Adrenal gland (tissue), 19 donors: ENCODE measurements at places on chromosomes 5 and 9.

- no peak overlapping the region for H3K27ac ChIP-seq
- H3K36me3 ChIP-seq: no peaks in the 10 kb centered on the region
- H3K4me3 ChIP-seq: no peak overlapping the region
- no peaks in the 10 kb centered on the region for H3K27me3 ChIP-seq
Measured at GRCh38 chr5:158898185-158899177, 201.2 kb downstream of the EBF1 start.

- DNase-seq: no peak
- no peak overlapping the region for H3K4me3 ChIP-seq
- no peaks in the 10 kb centered on the region for H3K4me1 ChIP-seq
- no peaks in the 10 kb centered on the region for H3K27me3 ChIP-seq
- no peak overlapping the region for H3K27ac ChIP-seq
Measured at GRCh38 chr5:178357121-178357521, 124.5 kb upstream of the PHYKPL start.

- no peaks in the 10 kb centered on the region for H3K4me1 ChIP-seq
- H3K36me3 ChIP-seq: no peaks in the 10 kb centered on the region
- no peak overlapping the region for H3K4me3 ChIP-seq
- no peaks in the 10 kb centered on the region for H3K27me3 ChIP-seq
- no peak overlapping the region for H3K27ac ChIP-seq
Measured at GRCh38 chr9:79829566-79830302, 258.0 kb downstream of the TLE4 start.

DNA sequence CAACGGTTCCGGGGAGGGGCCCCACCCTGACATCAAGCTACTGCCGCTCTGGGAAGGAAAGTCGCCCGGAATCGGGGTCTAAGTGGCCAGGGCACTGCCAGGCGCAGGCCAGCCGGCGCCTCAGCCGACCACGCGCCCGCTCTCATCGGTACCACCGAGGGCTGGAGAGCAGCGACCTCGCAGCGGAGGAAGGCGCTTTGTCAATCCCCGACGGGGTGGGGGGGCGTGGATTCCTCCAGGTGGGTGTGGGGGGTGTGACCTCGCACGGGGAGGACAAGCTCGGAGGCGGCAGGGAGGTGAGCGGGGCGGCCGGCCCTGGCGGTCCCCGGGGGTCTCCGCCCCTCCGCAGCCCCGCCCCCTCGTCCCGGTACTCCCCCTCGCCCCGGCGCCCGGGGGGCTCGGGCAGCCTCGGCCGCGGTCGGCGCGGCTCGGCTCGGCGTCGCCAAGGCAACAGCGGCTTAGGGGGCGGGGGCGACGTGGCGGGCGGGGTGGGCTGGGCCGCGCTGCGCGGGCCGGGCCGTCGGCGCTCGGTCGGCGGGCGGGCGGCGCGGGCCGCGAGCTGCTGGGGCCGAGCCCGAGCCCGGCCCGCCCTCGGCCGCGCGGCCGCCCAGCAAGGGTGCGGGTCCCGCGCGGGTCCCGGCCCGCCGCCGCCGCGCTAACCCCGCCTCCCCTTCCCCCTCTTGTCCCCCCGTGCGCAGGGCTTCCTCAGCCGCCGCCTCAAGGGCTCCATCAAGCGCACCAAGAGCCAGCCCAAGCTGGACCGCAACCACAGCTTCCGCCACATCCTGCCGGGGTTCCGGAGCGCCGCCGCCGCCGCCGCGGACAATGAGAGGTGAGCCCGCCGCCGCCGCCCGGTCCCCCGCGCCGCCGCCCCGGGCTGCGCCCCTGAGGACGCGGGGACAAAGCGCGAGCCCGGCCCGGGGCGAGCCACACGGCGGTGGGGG, 47.5 kb downstream of the DAB2IP start:
- no peaks in the 10 kb centered on the region for H3K36me3 ChIP-seq
- peaks cover 19% of the 10 kb centered on the region for H3K4me1 ChIP-seq
- no peak overlapping the region for H3K4me3 ChIP-seq
- no peak for DNase-seq

- no peak for DNase-seq
- no peaks in the 10 kb centered on the region for H3K36me3 ChIP-seq
- no peak overlapping the region for H3K27ac ChIP-seq
- no peak overlapping the region for H3K4me3 ChIP-seq
- no peaks in the 10 kb centered on the region for H3K27me3 ChIP-seq
- peaks cover 6% of the 10 kb centered on the region for H3K4me1 ChIP-seq
Measured at GRCh38 chr5:142779163-142779840, 9.1 kb downstream of the ARHGAP26 start.

GRCh38 chr5:133048993-133049725, 2.7 kb upstream of the HSPA4 start:
- no peak overlapping the region for H3K4me3 ChIP-seq
- H3K27ac ChIP-seq: no peak overlapping the region
- no peaks in the 10 kb centered on the region for H3K27me3 ChIP-seq
- H3K36me3 ChIP-seq: no peaks in the 10 kb centered on the region
- H3K4me1 ChIP-seq: peaks cover 12% of the 10 kb centered on the region

DNA sequence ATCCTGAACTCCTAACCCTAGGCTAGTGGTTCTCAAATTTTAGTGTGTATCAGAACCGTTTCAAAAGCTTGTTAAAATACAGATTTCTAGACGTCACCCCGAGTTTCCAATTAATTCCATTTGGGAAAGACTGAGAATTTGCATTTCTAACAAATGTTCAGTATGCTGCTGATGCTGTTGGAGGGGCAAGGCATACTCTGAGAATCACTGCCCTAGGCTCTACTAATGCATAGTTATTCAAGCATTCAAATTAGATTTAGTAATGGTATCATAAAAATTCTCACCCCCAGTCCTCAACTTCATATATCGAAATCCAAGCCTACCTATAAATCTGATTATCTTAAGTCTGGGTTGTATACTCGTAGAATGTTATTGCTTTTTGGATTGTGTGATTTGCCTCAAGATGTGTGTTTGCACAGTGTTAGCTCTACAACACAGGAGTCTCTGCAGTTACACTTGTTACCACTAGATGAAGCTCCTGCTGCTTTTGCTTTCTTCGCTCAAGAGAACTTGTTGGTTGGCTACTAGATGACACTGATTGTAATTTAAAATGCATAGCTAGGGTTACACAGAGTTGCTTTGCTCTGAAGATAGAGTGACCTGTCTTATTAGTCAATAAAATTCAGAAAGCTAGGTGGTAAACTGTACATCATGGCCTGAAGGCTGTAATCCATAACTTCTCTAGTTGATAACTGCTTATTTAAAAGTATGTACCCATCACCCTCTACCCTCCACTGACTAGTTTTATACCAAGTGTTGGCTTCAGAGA, 7.5 kb upstream of the ERAP2 start:
- DNase-seq: no peak
- H3K4me3 ChIP-seq: no peak overlapping the region
- H3K36me3 ChIP-seq: no peaks in the 10 kb centered on the region
- H3K4me1 ChIP-seq: no peaks in the 10 kb centered on the region
- H3K27me3 ChIP-seq: no peaks in the 10 kb centered on the region

DNA sequence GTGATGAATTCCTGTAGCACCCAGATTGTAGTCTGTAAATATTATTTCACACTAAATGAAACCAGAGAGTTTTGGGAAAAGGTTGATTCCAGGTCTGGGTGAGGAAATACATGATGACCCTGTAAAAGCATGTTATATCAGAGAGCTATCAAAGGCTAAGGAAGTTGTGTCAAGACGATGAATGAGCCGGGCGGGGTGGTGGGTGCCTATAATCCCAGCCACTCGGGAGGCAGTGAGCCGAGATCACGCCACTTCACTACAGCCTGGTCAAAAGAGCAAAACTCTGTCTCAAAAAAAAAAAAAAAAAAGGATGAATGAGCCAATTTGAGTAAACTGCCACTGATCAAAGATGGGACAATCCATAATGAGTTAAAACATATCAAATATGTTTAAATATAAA, 29.2 kb downstream of the IL6ST start:
- no peaks in the 10 kb centered on the region for H3K27me3 ChIP-seq
- H3K36me3 ChIP-seq: no peaks in the 10 kb centered on the region
- no peak overlapping the region for H3K27ac ChIP-seq

DNA sequence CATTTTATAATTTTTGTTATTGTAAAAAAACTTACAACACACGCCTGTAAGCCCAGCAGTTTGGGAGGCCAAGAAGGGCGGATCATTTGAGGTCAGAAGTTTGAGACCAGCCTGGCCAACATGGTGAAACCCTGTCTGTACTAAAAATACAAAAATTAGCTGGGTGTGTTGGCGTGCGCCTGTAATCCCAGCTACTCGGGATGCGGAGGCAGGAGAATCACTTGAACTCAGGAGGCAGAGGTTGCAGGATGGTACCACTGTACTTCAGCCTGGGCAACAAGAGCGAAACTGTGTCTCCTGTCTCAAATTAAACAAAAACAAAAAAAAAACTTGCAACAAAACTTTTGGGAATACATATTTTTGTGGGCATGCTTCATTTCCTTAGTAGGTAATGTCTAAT, 164.6 kb downstream of the CACNA1B start:
- H3K27ac ChIP-seq: no peak overlapping the region
- no peaks in the 10 kb centered on the region for H3K4me1 ChIP-seq
- H3K4me3 ChIP-seq: no peak overlapping the region
- no peaks in the 10 kb centered on the region for H3K36me3 ChIP-seq
- no peak for DNase-seq
- no peaks in the 10 kb centered on the region for H3K27me3 ChIP-seq

DNA sequence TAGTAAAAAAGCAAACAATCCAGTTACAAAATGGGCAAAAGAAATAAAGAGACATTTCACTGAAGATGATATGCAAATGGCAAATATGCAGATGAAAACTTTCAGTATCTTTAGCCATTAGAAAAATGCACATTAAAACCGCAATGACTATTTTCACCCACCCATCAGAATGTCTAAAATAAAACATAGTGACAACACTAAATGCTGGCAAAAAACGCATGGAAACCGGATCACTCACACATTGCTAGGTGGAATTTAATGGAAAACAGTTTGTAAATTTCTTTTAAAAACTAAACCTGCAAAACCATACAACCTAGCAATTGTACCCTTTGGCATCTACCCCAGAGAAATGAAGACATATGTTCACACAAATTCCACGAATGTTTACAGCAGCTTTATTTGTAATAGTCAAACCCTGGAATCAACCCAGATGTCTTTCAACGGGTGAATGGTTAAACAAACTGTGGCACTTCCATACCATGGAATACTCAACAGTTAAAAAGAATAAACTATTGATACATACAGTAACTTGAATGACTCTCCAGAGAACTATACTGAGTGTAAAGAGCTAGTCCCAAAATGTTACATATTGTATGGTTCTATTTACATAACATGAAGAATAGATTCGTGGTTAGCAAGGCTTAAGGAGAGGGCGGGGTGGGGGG, 17.2 kb upstream of the PAM start:
- H3K4me3 ChIP-seq: no peak overlapping the region
- no peak for DNase-seq
- no peak overlapping the region for H3K27ac ChIP-seq

DNA sequence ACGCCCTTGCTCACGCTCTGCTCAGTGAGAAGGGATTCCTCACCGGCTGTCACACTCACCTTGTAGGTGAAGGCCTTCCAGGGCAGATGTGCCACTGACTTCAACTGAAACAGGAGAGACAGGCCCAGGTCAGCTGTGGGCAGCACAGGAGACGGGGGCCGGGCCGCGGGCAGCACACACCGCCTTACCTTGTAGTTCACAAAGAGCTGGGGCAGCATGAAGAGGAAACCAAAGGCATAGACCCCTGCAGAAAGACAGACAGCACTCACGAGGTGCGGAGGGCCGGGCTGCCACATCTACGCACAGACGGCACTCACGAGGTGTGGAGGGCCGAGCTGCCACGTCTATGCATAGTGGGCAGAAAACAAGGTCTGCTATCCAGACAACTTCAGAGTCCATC, 23.3 kb downstream of the CLPTM1L start:
- H3K27ac ChIP-seq: no peak overlapping the region
- no peaks in the 10 kb centered on the region for H3K4me1 ChIP-seq
- H3K36me3 ChIP-seq: peaks cover 78% of the 10 kb centered on the region
- no peak overlapping the region for H3K4me3 ChIP-seq
- peak; percentile 11 for DNase-seq
- H3K27me3 ChIP-seq: no peaks in the 10 kb centered on the region

DNA sequence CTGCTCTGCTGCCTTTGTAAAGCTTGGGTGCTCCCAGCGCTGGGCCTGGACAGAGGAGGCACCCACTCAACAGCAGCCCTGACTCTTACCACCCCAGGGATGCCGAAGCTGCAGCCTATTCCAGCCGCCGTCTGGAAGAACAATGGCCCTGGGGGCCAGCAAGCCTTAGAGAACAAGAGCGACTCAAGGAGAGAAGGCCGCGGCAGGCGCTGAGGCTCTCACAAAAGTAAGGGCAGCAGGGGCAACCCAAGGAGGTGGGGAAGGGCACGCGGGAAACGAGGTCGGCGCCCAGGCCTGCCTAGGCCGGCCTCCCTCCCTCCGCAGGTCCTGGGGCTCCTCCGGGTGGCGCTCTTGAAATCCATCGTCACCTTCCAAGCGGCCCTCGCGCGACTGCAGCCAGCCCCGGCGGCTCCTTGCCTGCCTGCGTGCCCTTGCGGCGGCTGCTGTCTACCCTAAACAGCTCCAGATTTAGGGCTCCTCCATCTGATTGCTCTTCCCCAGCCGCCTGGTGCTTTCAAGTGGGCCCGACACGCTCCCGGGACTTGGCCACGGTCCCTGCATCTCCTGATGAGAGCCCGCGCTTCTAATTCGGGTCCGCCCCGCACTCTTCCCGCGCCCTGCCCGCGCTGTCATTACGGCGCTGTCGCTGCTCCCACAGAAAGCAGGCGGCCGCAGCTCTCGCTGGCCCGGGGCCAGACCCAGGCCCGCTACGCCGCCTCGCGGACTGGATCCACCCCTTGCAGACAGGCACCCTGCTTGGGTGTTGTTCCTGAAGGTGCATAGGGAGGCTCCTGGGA, 213.3 kb downstream of the SEMA6A start:
- no peaks in the 10 kb centered on the region for H3K36me3 ChIP-seq
- peak overlapping the region; percentile 35 for H3K27ac ChIP-seq
- no peaks in the 10 kb centered on the region for H3K27me3 ChIP-seq
- H3K4me1 ChIP-seq: peaks cover 14% of the 10 kb centered on the region

- no peaks in the 10 kb centered on the region for H3K36me3 ChIP-seq
- no peak overlapping the region for H3K27ac ChIP-seq
- no peaks in the 10 kb centered on the region for H3K4me1 ChIP-seq
- no peaks in the 10 kb centered on the region for H3K27me3 ChIP-seq
- no peak overlapping the region for H3K4me3 ChIP-seq
Measured at GRCh38 chr9:90012949-90013348, 408.1 kb downstream of the GADD45G start.

- no peaks in the 10 kb centered on the region for H3K27me3 ChIP-seq
- H3K4me3 ChIP-seq: no peak overlapping the region
- H3K36me3 ChIP-seq: no peaks in the 10 kb centered on the region
Measured at GRCh38 chr5:91742550-91742949, 359.4 kb upstream of the ARRDC3 start.
